Activated CD8-positive, alpha-beta T cell treated with anti-CD3 and anti-CD28 coated beads, Interleukin-2, amount 10 ng/mL, durations not matched to agents 7 days and 5 days (primary cell): ENCODE measurements at places on chromosomes 16 and 17.

- DNase-seq: no peak
Measured at GRCh38 chr17:61805399-61805798, 57.9 kb downstream of the BRIP1 start.

GRCh38 chr17:3905017-3905520 lies 11.2 kb downstream of the P2RX1 start:
- DNase-seq: no peak

DNA sequence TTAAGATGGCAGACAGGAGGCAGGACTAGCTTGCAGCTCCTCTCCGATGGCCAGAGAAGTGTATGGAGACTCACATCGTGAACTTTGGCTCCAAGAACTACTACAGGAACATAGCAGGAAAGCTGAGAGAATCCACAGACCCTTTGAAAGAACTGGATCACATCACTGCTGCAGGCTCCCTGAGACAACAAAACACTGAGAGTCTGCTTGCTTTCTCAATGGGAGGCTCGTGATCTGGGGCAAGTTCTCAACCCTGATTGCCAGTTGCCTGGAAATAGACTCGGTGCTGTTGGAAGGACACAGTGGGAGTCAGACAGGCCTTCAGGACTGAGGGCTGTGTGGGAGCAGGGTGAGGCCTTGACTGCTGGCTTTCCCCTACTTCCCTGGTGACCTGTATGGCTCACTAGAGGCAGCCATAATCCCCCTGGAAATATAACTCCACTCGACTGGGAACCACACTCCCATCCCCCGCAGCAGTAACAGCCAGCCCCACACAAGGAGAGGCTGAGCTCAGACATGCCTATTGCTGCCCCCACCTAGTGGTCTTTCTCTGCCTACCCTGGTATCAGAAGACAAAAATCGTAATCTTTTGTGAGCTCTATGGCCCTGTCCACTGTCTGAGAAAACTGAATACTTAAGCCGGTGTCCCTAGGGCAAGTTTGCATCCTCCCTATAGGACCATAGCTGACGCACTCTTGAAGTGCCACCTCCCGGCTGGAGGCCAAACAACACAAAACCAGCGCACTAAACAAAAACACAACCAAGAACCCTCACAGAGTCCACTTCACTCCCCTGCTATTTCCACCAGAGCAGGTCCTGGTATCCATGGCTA lies 238.4 kb downstream of the CEP112 start:
- no peak for DNase-seq

DNA sequence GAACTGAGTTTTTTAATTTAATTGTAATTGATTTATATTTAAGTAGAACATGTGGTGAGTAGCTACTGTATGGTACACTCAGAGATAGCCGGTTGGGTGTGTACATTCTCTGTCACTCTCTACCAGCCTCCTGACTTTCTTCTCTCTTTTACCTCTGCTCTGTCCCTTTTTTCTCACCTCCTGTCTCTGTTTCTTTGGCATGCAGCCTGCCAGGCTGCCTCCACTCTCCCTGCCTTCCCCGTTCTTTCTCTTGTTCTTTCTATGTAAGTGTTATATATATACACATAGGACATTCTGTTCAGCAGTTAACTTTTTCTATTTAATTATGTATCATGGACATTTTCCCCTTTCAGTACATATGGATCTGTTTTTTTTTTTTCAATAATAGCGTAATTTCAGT lies 50.8 kb downstream of the MRTFB start:
- no peak for DNase-seq

GRCh38 chr16:24203675-24204074 lies 52.5 kb upstream of the CACNG3 start:
- DNase-seq: no peak
